ENCODE measurements at places on chromosomes 5 and 9.

DNA sequence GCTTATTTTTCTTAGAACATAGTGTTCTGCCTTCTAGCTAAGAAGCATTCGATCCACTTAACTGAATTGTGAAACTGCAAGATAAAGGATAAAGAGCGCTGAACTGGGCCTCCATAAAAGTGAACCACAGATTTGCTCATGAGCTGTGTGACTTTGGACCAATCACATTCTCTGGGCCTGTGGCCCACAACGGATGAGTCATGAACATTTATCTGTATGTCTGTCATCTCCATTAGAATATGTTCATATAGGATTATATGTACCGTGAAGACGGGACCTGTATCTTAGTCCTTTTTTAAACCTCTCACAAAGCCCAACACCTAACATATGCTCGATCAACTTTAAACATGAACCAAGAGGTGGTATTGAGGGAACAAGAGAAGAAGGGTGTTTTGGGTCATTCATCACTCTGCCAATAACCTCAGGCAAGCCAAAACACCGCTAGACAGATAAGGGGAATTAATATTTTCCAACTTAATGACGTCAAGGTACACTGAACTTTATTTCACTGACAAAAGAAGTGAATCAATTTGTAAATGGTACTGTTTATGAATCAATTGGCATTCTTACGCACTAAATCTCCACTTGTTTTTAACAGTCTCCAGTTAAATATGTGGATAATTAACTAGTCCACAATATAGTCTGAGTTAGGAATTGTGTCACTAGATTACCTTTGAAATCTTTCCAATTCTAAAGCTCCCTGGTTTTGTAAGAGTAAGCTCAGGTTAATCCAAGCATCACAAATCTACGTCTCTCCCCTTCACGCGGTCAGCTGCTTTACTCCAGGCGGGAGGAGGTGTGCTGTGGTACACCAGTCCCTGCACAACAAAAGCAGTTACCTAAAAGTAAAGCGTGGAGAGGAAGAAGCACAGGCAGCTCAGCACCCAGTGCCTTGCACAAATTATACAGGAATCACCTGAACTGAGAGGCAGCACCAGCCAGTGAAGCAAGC, 1.6 kb downstream of the TMEM245 start:
- peak; percentile 37 for DNase-seq

- DNase-seq: no peak
These were observed 46.5 kb upstream of the CEMIP2 start for GRCh38 chr9:71814815-71815214.

GRCh38 chr5:135343413-135343812, 55.6 kb downstream of the MACROH2A1 start:
- no peak for DNase-seq

DNA sequence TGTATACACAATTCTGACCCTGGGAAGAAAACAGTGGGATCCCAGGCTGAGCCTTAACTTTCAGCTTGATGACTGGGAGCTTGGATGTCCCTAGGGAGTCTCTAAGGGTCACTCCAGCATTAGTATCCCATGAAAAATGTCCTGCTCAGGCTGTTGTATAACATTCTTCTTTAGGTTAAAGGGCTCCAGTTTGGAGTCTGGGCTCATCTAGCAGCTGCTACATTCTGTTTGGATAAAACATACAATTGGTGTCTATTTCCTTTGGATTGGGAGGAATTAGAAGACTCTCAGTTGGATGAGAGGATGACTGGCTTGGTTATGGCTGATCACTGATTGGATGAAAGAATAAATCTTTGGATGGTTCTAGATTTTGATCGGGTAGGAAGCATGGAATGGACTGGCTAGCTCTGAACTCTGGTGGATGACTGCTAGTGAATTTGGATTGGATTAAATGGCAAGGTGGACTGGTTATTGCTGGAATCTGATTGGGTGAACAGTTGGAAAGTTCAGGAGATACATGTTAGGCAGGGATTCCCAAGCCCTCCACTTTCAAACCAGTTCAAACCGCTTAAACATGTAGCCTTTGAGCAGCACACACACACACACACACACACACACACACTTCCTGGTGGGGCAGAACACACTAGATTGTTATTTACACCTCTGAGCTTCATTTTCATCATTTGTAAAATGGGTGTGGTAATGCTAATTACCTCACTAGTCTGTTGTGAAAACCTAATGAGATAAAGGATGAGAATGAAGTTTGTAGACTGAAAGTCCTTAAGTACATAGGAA, 7.1 kb upstream of the MYOZ3 start:
- no peak for DNase-seq

DNA sequence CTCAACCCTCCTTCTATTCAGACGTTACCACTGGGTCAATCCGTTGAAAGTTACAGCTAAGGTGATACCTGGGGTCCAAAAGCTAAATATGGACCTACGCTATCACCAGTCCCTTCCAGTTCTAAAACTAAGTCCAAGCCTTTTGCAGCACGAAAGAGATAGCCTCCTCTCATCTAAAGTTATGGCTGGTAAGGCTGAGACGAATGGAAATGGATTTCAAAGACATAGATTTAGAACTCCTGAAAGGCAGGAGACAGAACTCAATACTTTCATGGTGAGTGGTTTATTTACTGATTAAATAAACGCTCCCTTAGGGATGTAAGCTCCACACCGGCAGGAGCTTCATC, 751 bp upstream of the RIC1 start:
- no peak for DNase-seq
